ENCODE measurements at places on chromosomes 5 and 9.

DNA sequence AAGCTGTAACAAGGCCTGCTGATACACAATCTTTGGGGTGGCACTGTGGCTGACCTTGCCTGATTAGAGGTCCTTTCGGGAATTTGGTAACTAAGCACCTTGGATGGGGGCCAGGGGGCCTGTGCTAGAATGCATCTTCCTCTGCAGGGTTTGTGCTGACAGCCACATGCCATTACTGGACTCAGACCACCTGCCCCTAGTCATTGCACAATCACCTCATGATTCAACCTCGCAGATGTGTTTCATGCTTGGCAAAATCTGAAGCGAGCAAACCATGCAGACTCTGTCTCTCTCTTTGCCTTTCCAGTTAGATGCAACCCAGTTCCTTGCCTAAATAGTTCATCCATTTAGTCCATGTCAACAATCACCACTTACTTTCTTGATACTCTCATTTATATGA, 96.5 kb upstream of the ERCC6L2 start:
- DNase-seq = no peak

DNA sequence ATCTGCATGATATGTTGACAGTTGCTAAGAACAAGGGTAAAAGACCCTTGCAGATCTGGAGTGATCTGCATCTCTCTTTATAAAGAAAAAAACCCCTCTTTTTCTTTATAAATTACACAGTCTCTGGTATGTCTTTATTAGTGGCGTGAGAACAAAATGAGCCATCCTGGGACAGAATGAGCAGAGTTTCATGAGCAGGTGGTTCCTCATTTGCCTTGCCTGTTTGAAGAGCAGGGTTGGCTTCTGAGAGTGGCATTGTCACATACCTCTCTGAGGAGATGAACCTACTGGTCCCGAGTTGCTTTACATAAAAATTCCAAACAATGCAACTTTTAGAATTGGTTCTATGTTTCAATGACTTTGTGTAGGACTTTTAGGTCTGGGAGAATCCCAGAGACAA, 94.3 kb downstream of the INSYN2B start:
- DNase-seq = no peak

GRCh38 chr5:1494780-1495524, 28.8 kb downstream of the LPCAT1 start:
- DNase-seq = no peak

- DNase-seq = no peak
These were observed 555.5 kb upstream of the CYLC2 start for GRCh38 chr9:102439583-102439982.

GRCh38 chr5:39502704-39503103, 77.9 kb upstream of the DAB2 start:
- no peak for DNase-seq

DNA sequence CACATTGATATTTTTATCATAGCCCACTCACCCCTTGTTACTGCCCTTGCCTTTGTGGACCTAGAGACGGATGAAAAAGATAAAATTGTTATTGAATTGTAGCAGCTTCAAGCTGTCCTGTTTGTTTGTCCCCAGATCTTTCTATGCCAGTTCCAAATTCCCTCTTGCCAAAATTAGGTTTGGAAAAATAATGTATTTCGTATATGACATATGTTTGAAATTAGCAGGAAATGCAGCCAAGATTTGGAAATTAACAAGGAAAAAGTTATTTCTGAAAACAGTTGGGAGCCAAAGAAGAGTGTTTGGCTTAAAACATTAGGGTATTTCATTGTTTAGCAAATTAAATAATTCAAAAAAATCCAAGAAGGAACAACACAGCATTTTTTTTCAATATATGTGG, 33.5 kb downstream of the SPATA31D1 start:
- no peak for DNase-seq

- no peak for DNase-seq
These were observed 3.7 kb downstream of the SLC31A2 start for GRCh38 chr9:113154471-113154870.

DNA sequence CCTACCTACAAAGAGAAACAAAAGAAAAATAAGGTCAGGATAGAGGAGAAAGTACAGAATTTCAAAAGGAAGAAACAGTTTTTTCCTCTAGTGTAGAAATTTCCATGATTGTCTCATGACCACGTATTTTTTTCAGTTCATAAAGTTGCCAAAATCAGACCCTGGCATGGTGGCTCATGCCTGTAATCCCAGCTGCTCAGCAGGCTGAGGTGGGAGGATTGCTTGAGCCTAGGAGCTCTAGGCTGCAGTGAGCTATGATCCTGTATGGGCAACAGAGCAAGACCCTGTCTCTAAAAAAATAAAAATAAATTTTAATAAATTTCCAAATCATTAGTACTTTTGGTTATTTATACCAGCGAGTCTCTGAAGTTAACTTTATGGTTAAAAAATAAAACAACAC, 37.8 kb downstream of the CWC27 start:
- DNase-seq = no peak

DNA sequence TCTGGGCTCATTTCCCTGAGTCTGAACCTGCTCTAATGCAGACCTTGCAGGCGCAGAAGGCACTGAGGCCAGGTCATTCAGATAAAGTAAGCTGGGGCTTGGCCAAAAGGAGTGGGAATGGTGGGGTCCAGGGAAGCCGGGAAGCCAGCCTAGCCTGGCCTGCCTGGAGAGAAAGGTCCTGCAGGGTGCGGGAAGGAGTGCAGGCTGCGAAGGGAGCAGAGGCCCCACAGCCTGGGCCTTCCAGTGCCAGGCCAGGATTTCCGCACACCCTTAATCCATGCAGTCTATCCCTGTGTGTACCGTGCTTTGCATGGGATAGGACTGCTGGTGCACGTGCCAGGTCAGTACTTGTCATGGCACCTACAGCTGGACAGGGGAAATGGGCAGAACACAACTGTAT, 3.6 kb upstream of the STING1 start:
- no peak for DNase-seq

- no peak for DNase-seq
These were observed 5.6 kb downstream of the NLN start for GRCh38 chr5:65727491-65728156.

- no peak for DNase-seq
These were observed 55.3 kb downstream of the ENTREP1 start for GRCh38 chr9:69380301-69380700.

All from NT2/D1 (cell line).